Cardiac muscle cell (in vitro differentiated cells and primary cell): ENCODE measurements at places on chromosomes 16 and 17. TPM values are rescaled to one million over a fixed set of nuclear protein-coding genes. Genes with fewer than 3 reads are reported as not detected.

DNA sequence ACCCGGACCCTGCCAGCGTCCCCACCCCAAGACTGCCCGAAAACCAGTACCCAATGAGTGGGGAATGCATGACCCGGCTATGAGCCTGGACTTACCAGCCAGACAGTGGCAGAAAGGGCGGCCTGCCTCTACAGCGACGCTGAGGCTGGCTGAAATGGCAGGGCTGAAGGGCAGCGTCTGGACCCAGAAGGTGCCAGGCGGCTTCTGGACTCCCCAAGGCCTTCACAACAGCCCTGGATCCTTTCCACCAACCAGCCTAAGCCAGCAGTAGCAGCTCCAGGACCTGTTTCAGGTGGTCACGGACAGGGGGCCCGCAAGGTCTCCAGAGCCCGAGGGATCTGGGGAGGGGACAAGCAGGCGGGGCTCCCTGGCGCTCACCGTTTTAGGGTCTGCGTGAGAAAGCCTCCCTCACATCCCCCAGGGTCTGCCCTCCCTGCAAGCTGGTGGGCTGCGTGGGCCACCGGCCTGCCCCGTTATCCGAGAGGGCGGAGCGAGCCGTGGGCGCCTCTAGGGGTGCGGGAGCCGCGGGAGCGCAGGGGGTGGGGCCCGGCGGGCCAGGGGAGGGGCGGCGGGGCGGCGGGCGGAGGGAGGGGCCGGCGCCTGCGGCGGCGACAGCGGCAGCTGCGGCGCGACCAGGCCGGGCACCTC lies at the start of gene RIPOR1:
Gene RIPOR1 (plus strand): TSS at position 608 of the 648 bp plus-strand sequence. CDS start 9,618 bp downstream, outside the sequence.
- peaks cover 43% of the 10 kb centered on the region for H3K27me3 ChIP-seq
- peak within 1 kb of the TSS; percentile 51 for H3K27ac ChIP-seq
- DNase-seq, result peak; percentile 74
- peak within 1 kb of the TSS; percentile 77 for H3K4me3 ChIP-seq
- peaks cover 13% of the 10 kb centered on the region for H3K4me1 ChIP-seq

Gene HEATR9
- not detected in 2 replicates for total RNA-seq

Gene AOC3
- 2.3 and 5.2 TPM in 2 replicates for total RNA-seq

Gene BIRC5
- 15.0 and 65.2 TPM in 2 replicates for total RNA-seq

DNA sequence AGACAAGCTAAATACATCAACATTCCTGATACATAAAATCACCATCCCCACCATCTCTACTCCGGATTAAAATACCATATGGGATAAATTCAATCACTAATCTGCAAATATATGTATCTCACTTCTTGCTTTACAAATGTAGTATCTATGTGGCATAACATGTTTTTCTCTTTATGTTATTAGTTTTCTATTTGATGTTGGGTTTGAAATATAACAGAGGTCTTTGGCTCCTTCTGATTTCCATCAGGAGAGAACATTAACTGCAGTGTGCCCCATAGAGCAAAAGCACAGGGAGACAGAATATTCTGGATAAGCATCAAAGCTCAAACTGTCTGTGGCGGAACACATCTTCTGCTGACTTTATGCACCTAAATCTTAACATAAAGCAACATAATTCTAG lies 547.2 kb upstream of the CDH8 start:
- no peaks in the 10 kb centered on the region for H3K27me3 ChIP-seq
- no peaks in the 10 kb centered on the region for H3K36me3 ChIP-seq

DNA sequence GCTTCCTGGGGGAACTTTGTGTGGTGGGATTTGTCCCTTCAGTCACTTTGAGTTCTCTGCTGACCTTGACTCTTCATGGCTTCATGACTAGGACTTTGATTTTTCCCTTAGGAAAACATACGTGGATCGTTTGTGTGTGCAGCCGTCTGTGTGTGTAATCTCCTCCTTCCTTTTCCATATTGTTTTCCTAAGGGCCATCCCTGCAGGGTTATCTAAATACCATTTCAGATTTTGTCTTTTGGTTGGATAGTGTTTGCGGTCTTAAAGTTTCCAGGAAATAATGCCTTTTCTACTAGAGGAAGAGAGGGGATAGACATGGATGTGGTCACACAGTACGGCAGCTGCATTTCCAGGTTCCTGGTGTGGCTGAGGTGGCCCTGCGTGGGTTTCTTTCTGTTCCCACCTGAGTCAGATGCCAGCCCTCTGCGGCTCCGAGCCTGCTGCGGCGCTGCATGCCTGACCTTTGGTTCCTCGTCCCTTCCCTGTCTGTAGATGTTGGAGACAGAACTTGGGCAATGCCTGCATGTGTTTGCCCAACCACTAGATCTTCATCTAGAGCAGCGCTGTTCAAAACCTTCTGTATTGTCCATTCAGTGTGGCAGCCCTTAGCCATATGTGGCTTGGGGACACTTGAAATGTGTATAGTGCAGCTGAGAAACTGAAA lies 72.0 kb upstream of the LGALS9 start:
- H3K4me1 ChIP-seq, result peaks cover 17% of the 10 kb centered on the region
- H3K27ac ChIP-seq, result no peak overlapping the region
- H3K27me3 ChIP-seq, result no peaks in the 10 kb centered on the region

- H3K4me3 ChIP-seq, result peak overlapping the region; percentile 96
- H3K27me3 ChIP-seq, result no peaks in the 10 kb centered on the region
- no peaks in the 10 kb centered on the region for H3K36me3 ChIP-seq
Measured at GRCh38 chr17:48996722-48997102, 473 bp upstream of the IGF2BP1 start.

Gene CACNG3
- not detected in 2 replicates for total RNA-seq

GRCh38 chr17:21352981-21353265 lies 23.2 kb upstream of the KCNJ12 start:
- H3K36me3 ChIP-seq, result no peaks in the 10 kb centered on the region
- DNase-seq, result no peak
- H3K27ac ChIP-seq, result no peak overlapping the region
- no peak overlapping the region for H3K4me3 ChIP-seq
- peaks cover 20% of the 10 kb centered on the region for H3K4me1 ChIP-seq

DNA sequence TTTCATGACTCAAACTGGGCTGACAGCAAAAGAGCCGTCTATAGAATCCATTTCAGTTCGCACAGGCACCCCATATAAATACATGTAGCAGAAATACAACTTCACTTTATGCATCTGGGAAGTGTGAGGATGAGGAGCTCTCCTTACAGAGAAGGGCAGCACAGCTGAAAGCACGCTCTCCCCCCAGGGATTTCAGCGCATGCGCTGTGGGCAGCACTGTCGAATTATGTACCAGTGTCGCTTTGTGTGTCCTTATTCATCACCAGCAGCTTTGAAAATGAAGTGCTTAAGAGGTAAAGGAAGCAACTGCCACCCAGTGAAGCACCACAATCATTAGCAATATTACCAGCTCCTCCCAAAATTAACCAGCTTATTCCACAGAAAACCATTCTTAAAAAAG lies 39.9 kb downstream of the CEP95 start:
- no peak for DNase-seq
- no peaks in the 10 kb centered on the region for H3K27me3 ChIP-seq
- no peak overlapping the region for H3K4me3 ChIP-seq
- peaks cover 28% of the 10 kb centered on the region for H3K36me3 ChIP-seq
- peaks cover 8% of the 10 kb centered on the region for H3K4me1 ChIP-seq

DNA sequence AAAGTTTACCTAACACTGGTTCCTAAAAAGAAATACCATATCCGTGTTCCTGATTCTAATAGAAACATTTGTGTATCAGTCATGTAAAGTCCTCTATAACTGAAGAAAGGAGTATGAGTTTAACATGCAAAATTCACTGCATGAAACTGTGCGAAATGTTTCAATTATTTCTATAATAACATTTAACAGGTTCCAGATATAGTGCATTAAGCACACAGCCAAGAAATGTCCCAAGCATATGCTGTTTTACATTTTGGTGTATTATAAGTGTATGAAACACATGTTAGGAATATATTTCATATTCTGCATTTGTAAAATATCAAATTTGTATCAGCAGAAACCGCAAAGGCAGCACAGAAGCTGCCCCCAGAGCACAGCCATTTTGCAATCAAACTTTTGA lies 764.9 kb downstream of the KCNJ2 start:
- no peaks in the 10 kb centered on the region for H3K36me3 ChIP-seq
- no peaks in the 10 kb centered on the region for H3K27me3 ChIP-seq
- no peaks in the 10 kb centered on the region for H3K4me1 ChIP-seq
- H3K27ac ChIP-seq, result no peak overlapping the region

- no peaks in the 10 kb centered on the region for H3K36me3 ChIP-seq
- no peak overlapping the region for H3K4me3 ChIP-seq
- no peak for DNase-seq
- H3K27ac ChIP-seq, result no peak overlapping the region
Measured at GRCh38 chr17:58306131-58306951, 22.3 kb downstream of the TSPOAP1 start.

Gene MAF
- total RNA-seq, result 18.7 and 21.5 TPM in 2 replicates

GRCh38 chr16:31351942-31352325 lies 3.0 kb upstream of the ITGAX start:
- no peaks in the 10 kb centered on the region for H3K36me3 ChIP-seq
- no peak for DNase-seq
- H3K27me3 ChIP-seq, result peaks cover 4% of the 10 kb centered on the region
- H3K4me1 ChIP-seq, result no peaks in the 10 kb centered on the region
- H3K4me3 ChIP-seq, result no peak overlapping the region

Gene SCIMP
- not detected in 2 replicates for total RNA-seq

DNA sequence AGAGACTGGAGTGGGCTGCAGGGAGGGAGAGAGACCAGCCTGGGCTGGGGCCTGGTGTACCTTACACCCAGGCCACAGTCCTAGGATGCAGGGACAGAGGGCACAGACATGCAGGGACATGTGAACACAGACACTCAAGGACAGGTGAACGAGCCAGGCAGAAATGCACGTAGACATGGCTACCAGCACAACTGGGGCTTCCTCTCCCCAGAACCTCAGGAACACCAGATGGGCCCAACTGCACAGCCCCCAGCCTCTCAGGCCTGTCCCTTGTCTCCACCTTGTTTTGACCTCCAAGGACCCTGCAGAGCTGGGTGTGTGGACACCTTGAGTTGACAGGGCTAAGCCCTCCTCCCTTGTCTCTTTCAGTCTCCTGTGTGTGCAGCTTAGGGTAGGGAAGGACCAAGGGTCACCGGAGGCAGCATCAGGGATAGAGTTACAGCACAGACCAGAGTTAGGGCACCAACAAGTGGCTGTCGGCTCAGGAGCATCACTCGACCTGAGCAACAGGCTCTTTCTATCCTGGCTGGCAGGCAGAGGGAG lies 9.2 kb downstream of the SEZ6 start:
- H3K27ac ChIP-seq, result peak overlapping the region; percentile 28
- no peak overlapping the region for H3K4me3 ChIP-seq
- peaks cover 28% of the 10 kb centered on the region for H3K4me1 ChIP-seq

Gene GINS2
- 8.9 and 17.9 TPM in 2 replicates for total RNA-seq
